ENCODE measurements at places on chromosomes 16 and 17.

DNA sequence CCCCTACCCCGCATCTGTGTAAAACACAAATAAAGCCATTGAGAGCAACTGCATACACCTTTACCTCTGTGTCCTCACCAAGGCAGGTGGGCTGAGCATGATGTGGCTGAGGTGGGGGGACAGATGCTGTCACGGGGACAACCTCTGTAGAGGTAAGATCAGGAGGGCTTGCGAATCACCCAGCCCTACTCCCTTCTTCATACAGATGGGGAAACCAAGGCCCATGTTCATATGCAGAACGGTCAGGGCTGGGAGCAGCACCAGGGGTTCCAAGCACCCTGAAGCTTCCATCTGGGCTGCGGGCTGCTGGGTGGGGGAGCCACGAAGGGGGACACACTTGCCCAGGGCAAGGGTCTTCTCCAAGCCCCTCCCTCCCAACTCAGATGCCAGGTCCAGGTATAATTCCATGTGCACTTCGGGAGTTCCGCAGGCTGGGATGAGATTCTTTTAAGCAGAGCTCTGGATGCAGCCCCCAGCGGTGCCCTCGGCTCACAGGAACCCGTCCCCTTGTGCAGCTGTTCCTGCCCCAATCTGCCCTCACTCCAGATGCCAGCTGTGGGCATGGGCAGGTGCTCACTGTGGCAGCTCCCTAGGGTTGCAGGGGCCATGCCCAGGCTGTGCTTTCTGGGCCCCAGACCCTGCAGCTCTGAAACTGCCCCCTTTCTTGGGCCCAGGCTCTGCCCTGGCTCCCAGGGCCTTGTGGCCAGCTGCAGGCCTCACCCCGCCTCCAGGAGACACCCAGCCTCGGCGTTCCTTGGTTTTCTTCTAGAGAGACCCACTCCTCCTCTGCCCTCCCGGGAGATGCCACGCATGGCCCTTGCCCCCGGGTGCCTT lies 9.6 kb downstream of the CTRB1 start:
- DNase-seq = no peak

DNA sequence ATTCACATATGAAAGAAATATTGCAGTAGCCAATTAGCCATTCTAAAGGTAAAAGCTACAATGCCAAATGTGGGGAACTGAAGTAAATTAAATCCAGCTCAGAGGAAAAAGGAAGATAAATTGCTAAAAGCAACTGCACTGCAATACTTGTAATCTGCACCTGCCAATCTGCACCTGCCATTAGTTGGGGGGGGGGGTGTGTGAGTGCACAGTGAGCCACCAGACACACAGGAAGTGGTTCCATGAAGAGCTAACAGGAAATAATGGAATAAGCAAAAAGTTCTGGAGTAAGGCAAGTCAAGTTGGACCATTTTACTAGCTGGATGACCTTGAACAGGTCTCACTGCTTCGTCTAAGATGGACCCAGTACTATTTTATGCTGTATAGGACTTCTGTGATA lies 191.8 kb downstream of the PARN start:
- DNase-seq = no peak

- DNase-seq = no peak
These were observed 111.9 kb upstream of the CORO6 start for GRCh38 chr17:29734640-29735039.

DNA sequence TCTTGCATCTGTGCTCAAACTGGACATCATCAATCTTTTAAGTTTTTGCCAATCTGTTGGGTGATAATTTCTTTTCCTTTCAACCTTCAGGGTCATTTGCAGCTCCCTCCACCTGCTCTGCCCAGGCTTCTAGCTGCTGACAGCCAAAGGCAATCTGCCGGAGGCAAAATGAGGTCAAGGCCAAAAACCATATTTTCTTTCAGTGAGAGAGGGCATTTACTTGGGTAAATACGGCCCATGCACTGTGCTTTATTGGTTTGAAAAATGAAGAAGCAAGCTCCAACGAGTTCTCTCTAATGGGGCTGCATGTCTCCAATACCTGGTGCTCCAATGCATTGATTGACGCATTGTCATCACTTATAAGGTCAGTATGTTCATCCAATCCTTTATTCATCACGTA lies 23.1 kb downstream of the RBFOX1 start:
- no peak for DNase-seq

- DNase-seq = no peak
These were observed 65.0 kb downstream of the TBX4 start for GRCh38 chr17:61517265-61517664.

DNA sequence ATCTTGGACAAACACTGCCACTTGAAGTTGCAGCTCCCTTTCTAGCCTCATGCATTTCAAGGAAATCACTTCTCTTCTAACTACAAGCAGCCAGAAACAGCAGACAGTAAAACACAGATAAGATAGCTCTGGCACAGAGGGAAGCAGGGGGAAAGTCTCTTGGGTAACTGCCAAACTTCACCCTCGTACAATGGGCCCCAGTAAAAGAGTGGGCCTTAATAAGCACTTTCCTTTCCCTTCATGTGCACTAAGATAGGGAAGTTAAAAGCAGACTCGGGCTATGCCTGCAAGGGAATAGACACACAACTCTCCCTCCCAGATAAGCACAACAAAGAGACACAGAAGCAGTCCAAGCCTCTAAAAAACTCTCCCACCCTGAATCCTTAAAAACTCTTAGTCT lies 4.2 kb upstream of the KRTAP4-5 start:
- no peak for DNase-seq

- no peak for DNase-seq
These were observed 43.7 kb downstream of the PKD1L3 start for GRCh38 chr16:71956486-71956885.

GRCh38 chr16:67534431-67534830 lies 5.8 kb downstream of the RIPOR1 start:
- DNase-seq = no peak

- no peak for DNase-seq
These were observed 21.9 kb downstream of the GPR142 start for GRCh38 chr17:74389084-74389753.

GRCh38 chr17:8253801-8254200 lies 4.7 kb downstream of the PFAS start:
- no peak for DNase-seq

DNA sequence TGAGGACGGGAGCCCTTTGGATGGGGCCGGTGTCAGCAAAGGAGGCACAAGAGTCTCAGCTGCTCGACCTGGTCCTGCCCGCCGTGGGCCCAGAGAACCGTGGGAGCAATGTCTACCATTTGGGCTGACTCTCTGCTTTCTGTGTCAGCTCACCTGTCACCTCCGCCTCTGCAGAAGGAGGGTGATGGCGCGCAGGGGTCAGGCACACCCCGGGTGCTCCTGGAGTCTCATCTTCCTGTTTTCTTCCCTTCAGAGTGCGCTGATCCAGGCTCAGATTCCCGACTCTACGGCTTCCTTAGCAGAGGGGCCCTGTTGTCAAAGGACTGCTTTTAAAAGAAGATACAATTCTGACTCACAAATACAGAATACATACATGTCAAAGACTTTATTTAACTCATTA lies 167.1 kb downstream of the BANP start:
- no peak for DNase-seq

- DNase-seq = no peak
These were observed 2.7 kb downstream of the TRPV2 start for GRCh38 chr17:16417896-16418684.

DNA sequence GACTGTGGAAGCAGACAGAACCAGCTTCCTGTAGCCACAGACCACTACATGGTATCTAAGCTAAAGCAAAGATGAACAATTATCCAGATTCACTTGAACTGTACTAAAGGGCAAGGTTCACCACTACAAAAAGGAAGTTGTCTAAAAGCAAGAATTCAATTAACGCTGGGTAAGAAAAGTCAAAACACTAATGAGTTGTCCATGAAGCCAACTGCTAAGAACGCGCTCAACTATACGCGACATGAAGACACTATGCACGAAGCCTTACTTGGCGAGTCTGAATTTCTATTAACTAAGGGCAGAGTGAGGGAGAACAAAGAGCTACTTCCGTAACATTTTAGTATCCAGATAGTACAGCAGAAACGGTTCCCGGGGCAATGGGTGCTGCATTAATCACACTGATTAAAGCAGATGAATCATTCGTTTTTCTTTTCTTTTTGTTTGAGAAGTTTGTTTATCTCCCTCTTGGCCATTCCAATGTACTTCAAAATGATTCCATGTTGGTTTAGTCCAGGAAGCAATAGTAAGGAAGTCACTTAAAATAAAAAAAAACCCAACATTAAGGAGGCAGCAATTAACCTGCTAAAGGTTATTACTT lies 2.8 kb upstream of the RPS15A start:
- no peak for DNase-seq

- no peak for DNase-seq
These were observed 14.9 kb upstream of the TEX2 start for GRCh38 chr17:64277831-64278562.

DNA sequence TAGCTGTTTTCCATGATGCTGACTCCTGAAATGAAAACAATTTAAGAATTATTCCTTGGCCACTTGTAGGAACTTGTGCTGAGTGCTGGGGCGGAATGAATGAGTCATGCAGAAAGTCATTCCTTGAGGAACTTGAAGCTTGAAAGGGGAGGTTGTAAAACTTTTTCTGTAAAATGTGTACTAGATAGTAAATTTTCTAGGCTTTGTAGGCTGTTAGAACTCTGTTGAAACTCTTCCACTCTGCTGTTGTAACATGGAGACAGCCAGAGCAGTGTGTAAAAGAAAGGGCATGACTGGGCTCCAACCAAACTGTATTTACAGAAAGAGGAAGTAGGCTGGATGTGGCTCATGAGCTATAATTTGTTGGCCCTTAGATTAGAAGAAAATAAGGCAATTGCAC lies 46.1 kb downstream of the ABCA8 start:
- no peak for DNase-seq

DNA sequence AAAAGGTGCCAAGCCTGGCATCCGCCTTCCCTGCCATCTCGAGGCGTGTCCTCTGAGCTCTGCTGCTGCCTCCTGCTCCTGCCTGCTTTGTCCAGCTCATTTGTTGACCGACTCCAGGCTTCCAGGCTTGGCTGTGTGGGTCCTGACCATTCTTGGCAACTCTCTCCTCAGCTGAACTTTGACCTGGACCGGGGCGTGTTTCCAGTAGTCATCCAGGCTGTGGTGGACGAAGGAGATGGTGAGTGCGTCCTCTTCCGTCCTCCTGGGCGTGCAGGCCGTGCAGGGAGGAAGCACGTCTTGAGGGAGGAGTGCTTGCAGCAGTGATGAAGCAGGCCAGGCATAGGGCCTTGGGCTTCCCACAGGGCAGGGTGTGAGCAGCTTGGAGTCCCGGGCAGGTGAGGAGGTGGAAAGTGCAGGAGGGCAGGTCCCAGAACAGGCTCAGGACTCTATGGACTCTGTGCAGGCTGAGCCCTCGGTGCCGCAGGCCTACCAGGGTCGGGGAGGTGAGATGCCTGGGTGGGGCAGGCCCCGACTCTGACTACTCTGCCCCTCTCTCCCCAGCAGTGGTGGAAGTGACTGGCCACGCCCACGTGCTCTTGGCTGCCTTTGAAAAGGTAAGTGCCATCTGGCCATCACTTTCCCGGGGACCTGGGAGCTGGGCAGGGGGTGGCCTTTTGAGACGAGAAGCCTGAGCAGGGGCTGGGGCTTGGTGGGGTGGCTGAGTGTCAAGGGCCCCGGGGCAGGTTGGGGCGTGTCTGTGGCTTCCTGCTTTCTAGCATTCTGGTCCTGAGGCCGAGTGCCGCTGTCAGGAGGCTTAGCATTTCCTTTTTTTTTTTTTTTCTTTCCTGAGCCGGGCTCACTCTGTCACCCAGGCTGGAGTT lies 28.6 kb upstream of the NUDT16L1 start:
- peak; percentile 40 for DNase-seq

- DNase-seq = no peak
These were observed 6.4 kb upstream of the GGT6 start for GRCh38 chr17:4566785-4567184.

DNA sequence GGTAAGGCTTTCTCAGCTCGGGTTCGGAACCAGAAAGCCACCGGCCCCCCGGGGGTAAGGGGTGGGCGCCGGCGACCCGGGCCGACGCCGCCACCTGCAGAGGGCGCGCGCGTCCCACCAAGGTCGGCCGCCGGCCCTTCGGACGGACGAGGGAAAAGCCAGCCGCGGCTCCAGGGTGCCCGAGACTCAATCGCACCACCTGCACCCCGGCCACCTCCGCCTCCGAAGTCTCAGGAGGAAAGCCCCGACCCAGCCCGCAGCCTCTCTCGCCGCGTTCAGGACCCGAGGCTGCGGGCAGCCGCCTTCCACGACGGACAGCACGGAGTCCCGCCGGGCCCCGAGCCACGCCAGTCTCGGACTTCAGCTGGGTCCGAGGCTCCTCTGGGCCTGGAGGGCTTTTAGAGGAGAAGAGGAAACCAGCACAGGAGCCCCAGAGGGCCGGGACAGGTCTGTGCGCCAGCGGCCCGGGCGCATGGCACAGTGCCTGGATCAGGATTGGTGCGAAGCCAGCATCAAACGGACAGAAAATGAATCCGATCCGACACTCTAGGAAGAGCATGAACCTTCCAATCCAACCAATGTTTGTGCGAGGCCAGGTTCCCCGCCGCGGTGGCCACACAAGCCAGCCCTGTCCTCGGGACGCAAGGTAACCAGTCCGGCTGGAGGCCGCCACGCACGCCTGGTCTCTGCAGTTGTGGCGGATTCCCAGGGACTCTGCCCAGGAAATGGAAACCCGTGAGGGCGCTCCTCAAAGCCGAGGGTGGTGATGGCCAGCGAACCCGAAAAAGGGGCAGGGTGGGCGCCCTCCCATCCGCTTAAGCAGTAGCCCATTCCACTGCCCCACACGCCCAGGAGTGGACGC lies 6.7 kb downstream of the CBX8 start:
- no peak for DNase-seq

GRCh38 chr17:81831957-81832607 lies 1.0 kb downstream of the MCRIP1 start:
- peak; percentile 49 for DNase-seq

DNA sequence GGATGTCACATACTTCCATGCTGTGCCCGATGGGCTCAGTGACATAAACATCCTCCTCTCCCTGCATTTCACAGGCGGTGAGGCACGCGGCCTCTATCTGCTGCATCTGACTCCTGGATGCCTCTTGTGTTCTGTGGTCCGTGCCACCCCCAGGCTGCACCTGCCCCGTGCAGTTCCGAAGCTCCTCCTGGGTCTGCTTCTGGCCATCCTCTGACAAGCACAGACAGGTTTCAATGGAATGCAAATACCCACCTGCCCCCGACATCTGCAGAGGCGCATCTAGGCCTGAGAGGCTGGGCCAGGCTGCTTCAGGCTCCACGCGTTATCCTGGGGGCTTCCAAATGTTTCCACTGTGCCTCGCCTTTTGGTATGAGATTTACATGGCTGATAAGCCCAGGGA lies 46.3 kb upstream of the DNAH17 start:
- DNase-seq = no peak

- DNase-seq = no peak
These were observed 103.6 kb downstream of the PRKCA start for GRCh38 chr17:66405836-66406677.

DNA sequence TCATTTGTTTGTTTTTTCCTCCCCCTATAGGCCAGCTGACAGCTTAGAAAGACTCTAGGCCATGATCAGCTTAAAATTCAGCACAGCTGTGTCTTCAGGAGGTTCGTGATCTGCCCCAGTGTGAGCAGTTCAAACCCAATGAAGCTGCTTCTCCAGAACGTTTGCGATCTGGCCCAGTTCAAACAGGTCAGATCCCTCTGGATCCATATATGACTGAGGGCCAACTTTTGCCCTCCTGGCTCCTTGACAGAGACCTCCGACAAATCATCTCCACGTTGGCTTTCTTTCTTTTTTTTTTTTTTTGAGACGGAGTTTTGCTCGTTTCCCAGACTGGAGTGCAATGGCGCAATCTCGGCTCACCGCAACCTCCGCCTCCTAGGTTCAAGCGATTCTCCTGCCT lies 50.2 kb upstream of the ATF7IP2 start:
- no peak for DNase-seq

GRCh38 chr16:11298143-11298900 lies 17.2 kb upstream of the PRM1 start:
- DNase-seq = no peak

GRCh38 chr16:88810166-88810911 lies 1.4 kb downstream of the APRT start:
- DNase-seq = no peak
